ENCODE measurements at places on chromosomes 7 and 10.

- no peak for DNase-seq
Measured at GRCh38 chr7:106397994-106398393, 113.2 kb upstream of the NAMPT start.

- DNase-seq, result no peak
Measured at GRCh38 chr7:88465600-88465999, 158.9 kb upstream of the STEAP4 start.

GRCh38 chr7:155222061-155222460, 75.6 kb upstream of the INSIG1 start:
- DNase-seq, result no peak

DNA sequence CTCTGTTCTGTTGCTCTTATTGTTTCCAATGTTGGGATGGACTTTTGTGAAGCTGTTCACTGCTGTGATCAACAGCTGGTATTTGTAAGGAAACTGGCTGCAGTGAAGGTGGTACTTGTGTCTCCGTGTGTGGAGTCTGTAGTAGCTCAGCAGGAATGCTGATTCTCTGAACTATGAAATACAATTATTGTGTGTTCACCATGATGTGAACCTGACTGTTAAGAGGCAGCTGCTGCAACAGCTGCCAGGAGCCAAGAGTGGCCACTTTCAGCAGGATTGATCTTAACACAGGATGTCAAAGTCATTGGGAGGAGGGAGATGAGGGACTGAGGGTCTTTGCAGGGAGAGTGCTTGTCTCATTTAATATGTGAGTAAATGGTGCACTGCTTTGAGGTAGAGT, 13.9 kb downstream of the VSTM2A start:
- DNase-seq, result no peak

- DNase-seq, result no peak
Measured at GRCh38 chr7:139393621-139394211, 34.0 kb downstream of the LUC7L2 start.

GRCh38 chr10:69644658-69645295, 14.7 kb downstream of the FAM241B start:
- DNase-seq, result peak; percentile 23

GRCh38 chr10:50552771-50553535, 70.8 kb downstream of the SGMS1 start:
- no peak for DNase-seq

DNA sequence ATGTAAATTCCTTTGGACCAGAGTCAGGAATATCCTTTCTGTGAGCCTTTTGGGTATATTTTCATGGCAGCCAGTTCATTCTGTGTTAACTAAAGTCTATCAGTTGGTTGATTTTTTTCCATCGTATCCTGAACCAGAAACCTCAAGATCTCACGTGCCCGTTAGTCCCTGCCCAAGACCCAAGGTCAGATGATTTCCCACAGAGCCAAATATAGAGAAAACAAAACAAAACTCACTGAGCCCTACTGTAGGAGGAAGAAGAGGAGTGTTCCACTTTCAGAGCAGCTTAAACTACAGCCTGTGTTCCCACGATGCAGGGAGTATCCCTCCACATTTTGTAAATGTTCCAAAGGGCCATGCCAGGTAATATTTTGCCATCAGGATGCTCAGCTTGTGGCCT, 96.0 kb upstream of the ADO start:
- DNase-seq, result no peak

DNA sequence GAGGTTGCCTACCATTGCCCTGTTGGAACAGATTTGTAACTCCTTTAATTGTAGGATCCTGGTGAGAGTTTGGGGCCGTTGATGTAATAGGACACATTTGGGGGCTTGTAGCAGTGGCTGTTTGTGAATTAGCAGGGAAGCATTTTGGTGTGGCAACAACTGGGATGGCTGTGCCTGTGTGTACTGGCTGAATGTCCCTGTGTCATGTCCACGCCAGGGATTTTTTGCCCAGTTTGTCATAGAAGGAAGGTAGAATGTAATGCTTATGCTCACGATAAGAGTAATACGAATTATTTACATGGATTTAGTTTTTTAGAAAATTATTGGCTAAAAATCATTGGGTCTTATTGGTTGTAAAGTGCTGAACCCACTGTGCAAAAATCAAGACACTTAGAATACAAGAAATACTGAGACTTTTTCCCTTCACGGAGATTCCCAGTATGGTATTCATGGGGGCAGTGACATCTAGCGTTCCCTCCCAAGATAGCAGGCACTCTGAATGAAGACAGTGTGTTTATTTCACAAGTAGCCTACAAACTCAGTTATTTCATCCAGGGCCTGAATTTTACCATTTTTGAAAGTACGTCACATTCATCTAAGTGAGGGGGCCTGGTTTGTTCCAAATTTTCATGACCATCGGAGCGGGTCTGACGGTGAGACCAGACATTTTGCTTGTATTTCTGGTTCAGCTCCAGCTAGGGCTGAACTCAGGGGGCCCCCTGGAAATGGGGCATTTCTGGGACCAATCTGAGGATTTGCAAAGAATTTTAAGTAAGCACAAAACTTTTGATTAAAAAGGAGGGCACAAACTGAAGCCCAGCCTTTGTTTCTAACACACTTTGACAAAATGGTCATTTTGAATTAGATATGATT, 74.7 kb downstream of the CACNB2 start:
- no peak for DNase-seq

DNA sequence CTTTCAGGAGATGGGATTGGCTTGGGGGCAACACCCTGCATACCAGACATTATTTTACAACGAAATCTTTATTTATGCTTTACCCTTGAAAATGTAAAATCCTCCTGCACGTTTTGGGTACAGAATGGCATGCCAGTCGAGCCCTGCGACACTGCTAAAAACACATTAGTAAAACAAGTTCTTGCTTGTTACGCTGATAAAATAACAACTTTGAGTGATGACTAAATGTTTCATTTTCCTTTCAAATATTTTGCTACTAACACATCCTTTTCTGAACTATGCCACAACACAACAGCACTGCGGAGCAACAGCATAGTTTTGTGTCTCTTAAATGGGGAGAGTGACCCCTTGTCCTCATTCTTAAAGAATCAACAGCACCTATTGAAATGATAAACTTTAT, 76.0 kb upstream of the SEMA3D start:
- DNase-seq, result no peak

GRCh38 chr10:21726601-21727225, 192.7 kb downstream of the MLLT10 start:
- DNase-seq, result no peak

- no peak for DNase-seq
Measured at GRCh38 chr7:7639847-7640220, 718 bp upstream of the UMAD1 start.

DNA sequence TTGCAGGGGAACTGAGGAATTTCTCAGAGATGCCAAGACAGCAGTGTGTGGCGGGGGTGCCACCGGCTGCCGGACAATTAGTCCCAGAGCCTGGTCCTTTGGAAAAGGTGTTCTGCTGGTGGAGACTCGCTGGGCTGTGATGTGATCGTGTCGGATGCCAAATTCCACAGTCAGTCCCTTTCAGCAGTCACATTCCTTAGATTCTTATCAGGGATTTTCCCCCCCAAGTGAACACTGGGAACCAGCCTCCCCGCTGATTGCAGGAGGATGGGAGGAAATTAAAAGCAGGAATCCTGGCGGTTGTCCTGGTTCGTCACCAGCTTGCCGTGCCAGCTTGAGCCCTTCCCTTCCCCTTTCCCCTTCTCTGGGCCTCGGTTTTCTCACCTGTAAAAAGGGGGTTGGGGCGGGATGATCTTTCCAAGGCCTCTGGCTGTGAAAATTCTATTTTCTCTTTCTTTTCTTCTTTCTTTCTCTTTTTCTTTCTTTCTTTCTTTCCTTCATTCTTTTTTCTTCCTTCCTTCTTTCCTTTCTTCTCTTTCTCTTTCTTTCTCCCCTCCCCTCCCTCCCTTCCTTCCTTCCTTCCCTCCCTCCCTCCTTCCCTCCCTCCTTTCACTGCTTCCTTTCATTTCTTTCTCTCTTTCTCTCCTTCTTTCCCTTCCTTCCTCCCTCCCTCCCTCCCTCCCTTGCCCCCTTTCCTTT, 39.6 kb downstream of the COL26A1 start:
- no peak for DNase-seq

DNA sequence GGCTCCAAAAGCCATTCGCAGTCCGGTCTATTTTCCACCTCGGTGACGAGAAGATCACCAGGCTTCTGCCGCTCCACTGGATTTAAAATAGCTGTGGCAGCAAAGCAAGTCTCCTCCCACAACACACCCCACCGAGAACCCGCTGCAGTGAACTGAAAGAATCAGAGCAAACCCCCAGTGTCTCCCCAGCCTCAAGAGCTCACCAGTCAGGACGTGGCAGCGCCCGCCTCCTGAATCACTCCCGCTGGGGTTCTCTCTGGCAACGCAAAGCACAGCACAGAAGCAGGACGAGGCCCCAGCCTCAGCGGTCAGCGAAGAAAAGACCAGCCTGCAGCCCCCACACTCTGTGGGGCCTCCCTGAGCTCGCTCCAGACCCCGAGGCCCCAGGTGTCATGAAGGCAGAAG, 126.1 kb upstream of the PPP2R2D start:
- DNase-seq, result no peak

DNA sequence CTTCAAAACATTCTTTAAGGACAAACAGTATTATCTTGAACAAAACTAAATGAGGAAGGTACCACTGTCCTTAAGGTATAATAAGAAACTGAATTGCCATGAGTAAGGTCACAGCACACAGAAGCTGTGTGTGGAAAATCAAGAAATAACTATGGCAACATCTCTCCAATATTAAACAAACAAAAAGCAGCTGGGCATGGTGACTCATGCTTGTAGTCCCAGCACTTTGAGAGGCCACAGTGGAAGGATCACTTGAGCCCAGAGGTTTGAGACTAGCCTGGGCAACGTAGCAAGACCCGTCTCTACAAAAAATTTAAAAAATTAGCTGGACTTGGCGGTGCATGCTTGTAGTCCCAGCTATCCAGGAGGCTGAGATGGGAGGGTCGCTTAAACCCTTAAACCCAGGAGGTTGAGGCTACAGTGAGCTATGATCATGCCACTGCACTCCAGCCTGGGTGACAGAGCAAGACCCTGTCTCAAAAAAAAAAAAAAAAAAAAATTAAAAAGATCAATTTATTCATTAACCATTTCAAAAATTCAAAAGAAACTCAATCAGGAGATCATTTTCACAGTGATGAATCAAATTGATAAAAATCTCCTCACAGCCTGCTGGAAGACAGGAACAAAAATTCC, 195.4 kb downstream of the SKIDA1 start:
- no peak for DNase-seq

- DNase-seq, result no peak
Measured at GRCh38 chr7:90961037-90961725, 303.1 kb upstream of the FZD1 start.

DNA sequence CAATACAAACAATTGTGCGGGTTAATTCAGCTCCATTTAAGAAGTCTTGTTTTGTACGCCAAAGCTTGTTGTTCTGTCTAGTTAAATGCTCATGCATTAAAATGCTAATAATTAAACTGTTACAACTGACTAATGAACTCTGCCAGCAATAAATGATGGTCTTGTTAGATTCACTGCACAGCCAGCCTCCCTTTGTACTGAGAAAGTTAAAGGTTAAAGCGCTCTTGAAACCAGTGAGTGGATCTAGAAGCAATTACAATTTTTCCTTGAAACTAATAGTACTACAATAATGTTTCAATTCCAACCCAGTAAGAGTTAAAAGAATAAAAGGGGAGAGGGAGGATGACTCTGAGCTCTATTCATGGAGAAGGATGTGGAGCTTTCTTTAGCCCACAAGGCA, 233.0 kb downstream of the EMX2 start:
- DNase-seq, result no peak

DNA sequence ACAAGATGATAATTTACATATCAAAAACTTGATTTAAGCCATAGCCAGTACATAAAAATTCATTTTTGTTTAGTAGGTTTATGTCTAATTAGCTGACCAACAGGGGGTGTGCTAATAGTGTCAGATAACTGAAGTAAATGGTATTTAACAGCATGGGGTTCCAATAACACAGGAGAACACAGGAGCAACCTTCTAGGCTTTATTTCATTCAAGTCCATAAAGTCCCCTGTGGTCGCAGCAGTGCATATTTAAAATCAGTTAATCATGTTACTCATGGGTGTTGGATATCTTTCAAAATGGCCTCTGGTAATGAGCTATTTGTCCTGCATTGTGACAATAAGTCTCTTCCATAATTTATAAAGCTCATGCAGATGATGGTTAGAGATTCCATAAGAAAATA, 238.6 kb downstream of the CNTNAP2 start:
- no peak for DNase-seq

- DNase-seq, result no peak
Measured at GRCh38 chr7:20444030-20444800, 113.5 kb downstream of the ITGB8 start.

GRCh38 chr10:50937230-50937907, 51.9 kb upstream of the A1CF start:
- no peak for DNase-seq

- DNase-seq, result no peak
Measured at GRCh38 chr7:129053938-129054437, 923 bp downstream of the TNPO3 start.

GRCh38 chr7:111527545-111527944, 34.7 kb downstream of the IMMP2L start:
- no peak for DNase-seq

DNA sequence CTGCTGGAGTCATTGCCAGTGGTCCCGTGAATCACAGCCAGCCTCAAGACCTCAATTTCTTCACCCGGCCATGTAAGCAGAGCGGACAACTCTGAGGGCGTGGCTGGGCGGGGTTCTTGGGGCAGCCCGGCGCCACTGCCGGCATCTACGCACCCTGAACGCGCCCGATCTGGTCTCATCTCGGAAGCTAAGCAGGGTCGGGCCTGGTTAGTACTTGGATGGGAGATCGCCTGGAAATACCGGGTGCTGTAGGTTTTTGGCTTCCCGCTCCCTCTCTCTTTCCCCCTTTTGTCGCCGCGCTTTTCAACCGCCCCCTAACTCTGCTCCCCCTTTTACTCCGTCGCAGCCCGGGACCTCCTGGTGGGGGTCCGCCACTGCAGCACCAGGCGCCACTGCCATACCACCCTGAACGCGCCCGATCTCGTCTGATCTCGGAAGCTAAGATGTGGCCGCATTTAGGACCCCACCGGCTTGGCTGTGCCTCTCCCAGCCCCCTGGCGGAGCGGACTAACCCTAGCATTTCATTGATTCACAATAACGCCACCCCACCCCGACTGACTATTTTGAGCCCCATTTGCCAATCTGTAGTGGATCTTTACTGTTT, 25.3 kb downstream of the GARIN1A start:
- peak; percentile 42 for DNase-seq

- DNase-seq, result no peak
Measured at GRCh38 chr10:73060738-73061635, 35.7 kb downstream of the P4HA1 start.

GRCh38 chr7:28383975-28384374, 28.3 kb upstream of the CREB5 start:
- no peak for DNase-seq

GRCh38 chr10:12412666-12413368, 63.5 kb downstream of the CAMK1D start:
- no peak for DNase-seq

DNA sequence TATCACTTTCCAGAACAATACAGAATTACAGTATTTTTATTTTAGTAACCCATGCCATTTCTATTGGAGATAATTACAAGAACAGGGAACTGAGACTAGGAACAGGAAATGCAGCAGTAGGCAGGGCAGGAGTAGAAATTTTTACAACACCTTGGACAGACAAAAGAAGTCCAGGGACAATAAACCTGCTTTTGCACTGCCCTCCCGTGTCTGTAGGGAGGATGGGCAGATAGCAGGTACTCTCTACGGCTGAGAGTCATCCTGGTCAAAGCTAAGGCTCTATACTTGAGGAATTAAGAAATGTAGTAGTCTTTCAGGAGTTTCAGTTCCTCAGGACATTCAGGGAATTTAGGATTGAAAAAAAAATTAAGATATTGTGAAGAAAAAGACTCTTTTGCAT, 63.4 kb downstream of the VAX1 start:
- DNase-seq, result no peak

GRCh38 chr7:46207931-46208634, 287.0 kb upstream of the IGFBP3 start:
- no peak for DNase-seq

All from GM18507 (cell line).